NCI-H1417 treated with DMSO at 0.1 percent for 48 hours (cell line): ENCODE measurements at places on chromosomes 7 and 10.

GRCh38 chr7:36884910-36885309 lies 160.6 kb upstream of the AOAH start:
- no peak for DNase-seq

GRCh38 chr7:23472956-23473843 lies 2.9 kb upstream of the IGF2BP3 start:
- DNase-seq: peak; percentile 60

GRCh38 chr10:12191715-12192114 lies 4.0 kb downstream of the NUDT5 start:
- DNase-seq: no peak

DNA sequence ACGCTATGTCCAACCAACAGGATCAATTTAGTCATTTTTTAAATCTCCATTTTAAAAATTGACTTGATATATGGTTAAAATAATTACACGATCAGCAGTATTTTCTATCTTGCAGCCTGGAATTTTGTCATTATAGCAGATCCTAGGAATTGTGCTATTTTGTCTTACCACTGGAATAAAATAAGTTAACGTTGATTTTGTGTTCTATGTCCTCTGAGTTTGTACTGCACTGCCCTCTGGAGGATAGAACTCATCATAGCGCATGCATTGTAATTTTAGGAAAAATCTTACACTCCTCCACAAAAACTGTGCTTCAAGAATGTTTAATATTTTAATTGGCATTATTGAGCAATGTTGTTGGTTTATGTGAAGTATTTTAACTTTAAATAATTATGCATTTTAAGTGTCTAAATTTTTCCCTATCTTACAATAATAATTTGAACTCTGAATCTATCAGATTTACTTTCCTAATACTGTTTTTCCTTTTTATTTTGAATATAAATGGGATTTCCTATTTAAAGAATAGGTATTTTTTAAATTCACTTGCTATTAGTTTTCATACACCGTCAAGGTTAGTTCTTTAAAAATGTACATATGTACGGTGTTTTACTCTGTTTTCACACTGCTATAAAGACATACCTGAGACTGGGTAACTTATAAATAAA lies 220.1 kb downstream of the PPP1R3A start:
- DNase-seq: no peak
